Vagina (tissue), 2 donors: ENCODE measurements at places on chromosomes 2 and 18.

DNA sequence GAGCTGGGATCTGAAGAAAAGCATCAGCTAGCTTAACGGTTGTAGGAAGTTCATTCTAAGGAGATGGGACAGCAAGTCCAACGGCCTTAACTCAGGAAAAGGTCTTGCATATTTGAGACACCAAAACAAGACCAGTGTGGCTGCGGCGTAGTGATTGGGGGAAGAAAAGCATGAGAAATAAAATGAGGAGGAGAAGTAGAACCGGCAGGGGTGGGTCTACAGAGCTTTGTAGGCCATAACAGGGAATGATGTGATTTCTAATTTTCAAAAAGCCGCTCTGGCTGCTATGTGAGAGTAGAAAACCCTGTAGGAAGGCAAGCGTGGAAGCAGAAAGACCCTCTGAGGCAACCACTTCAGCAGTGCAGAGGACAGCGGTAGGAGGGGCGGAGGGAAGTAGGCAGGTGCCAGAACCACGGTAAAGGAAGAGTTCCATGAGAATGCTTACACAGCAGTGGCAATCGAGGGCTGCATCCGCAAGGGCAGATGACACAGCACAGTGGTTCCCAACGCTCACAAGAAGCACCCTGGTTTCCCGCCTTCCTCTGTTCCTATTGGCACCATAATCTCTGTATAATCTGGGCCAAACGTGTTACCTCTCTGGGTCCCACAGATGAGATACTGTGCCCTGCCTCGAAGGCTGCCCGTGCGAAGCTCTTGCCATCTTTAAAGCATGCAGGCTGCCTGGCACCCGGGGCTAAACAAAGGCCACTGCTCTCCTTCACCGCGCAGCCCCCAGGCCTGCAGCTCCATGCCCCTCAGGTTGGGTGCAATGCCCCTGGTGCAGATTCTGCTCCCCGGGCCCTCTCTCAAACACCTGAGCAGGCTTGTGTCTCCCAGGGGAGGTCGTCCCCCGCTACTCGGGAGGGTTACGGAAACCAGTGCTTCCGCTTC lies 795 bp downstream of the ANKRD39 start:
- DNase-seq = no peak

GRCh38 chr2:221346411-221346810 lies 225.7 kb downstream of the EPHA4 start:
- DNase-seq = no peak

DNA sequence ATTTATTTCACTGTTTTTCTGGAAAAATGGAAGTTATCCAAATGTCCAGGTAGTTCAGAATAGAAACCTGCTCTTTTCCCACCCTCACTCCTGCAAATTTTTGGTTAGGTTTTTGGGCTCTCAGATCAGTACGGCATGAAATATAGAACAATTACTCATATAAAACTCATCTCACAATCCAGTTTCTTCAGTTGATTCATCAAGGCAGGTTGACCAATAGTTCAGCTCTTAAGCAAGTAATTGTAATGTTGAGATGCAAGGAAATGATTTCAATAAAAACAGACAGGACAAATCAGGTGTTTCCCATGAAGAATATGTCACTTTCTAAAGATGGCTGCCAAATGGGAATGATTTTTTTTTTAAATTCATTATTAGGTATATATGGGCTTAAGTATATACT lies 2.0 kb downstream of the RAB27B start:
- DNase-seq = no peak

- no peak for DNase-seq
Measured at GRCh38 chr2:241720099-241720498, 14.3 kb upstream of the D2HGDH start.

DNA sequence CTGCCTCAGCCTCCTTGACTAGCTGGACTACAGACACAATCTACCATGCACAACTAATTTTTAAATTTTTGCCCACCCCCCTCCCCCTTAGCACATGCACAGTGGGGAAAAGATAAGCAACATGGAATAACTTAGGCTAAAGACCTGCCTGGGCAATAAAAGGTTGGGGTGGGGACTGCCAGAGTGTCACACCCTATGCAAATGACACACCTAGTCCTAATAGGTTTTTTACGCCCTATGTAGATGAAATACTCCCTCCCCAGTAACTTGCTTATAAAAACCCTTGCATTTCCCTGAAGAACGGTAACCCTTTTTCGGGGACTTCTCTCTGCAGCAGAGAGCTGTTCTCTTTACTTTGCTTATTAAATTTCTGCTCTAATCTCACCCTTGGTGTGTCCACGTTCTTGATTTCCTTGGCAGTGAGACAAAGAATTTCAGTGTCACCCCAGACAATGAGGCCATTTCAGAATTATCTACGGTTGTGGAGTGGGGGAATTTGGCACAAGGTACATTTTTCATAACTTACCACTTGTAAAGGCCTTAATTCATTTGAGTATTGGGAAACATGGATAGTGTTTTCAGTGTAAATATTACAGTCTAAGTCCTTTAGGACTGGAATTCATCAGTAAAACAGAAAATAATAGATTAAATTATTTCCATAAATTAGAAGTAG lies 109.2 kb downstream of the NOL4 start:
- DNase-seq = no peak

- no peak for DNase-seq
Measured at GRCh38 chr2:134461511-134461910, 207.6 kb downstream of the MGAT5 start.

GRCh38 chr2:168592181-168592831 lies 136.2 kb downstream of the CERS6 start:
- no peak for DNase-seq

GRCh38 chr2:136874258-136874657 lies 108.9 kb downstream of the THSD7B start:
- DNase-seq = no peak

GRCh38 chr2:217709478-217710210 lies 293.2 kb downstream of the TNS1 start:
- DNase-seq = no peak

GRCh38 chr2:170277951-170278350 lies 100.0 kb downstream of the MYO3B start:
- DNase-seq = no peak

DNA sequence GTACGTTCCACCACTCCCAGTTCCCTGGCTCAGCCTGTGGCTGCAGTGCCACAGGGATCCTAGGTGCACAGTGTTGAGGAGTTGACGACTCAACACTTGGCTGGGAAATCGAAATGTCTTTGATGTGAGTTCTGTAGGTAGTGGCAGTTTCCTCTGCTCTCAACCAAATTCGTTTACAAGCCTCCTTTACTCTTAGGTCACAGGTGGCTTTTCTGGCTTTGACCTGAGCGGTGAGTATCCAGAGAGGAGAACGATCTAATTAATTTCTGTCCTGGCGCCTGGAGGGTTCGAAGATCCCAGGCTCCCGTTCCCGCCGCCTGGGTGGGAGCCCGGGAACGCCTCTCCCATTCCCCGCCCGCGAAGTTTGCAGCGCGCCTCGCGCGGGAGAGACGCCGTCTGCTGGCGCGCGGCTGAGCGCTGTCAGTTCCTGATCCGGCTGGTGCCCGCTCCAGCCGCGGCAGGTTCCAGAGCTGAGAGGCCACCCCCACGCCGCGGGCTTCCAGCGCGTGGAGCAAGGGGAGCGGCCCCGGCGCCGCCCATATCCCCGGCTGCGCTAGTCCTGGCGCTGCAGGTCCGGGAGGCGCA lies at the start of gene LAMA3:
TSS of gene LAMA3 (plus strand) at position 423 of the 585 bp plus-strand sequence. CDS start 231 bp downstream, outside the sequence.
- no peak for DNase-seq

GRCh38 chr18:45510656-45511055 lies 104.6 kb upstream of the SLC14A2 start:
- no peak for DNase-seq

- no peak for DNase-seq
Measured at GRCh38 chr2:177268901-177269300, 4.4 kb upstream of the NFE2L2 start.

DNA sequence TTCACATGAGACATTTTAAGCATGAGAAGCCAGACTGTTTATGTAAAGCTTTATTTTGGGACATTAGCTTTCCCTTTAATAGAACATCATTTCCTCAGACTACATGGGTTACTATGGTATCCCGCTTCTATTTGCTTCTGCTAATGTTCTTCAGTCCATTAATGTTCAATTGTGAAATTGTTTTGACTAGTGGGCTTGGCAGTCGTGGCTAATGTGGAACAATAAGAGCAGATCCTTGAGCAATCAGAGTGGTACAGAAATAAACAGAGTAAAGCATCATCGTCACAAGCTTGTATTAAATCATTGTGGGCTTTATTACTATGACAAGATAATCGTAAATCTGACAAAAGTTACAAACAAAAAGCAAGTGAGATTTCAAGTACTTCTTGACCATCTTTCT lies 60.2 kb downstream of the PDE1A start:
- DNase-seq = no peak

DNA sequence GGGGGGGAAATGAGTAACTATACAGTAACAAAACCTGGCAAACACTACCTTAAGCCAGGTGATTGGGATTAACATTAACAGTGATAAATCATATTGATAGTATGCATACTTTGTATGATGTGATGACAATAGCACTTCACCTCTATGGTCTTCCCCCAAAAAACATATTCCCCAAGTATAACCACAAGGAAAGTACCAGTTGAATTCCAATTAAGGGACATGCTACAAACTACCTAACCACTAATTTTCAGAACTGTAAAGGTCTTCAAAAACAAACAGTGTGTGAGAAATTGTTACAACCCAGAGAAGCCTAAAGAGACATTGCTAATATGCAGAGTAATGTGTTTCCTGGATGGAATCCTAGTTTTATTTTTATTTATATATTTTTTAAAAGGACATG lies 152.4 kb downstream of the ZRANB3 start:
- no peak for DNase-seq

GRCh38 chr2:10019602-10020400 lies 23.5 kb upstream of the KLF11 start:
- DNase-seq = no peak

- DNase-seq = no peak
Measured at GRCh38 chr2:98772536-98772935, 41.6 kb upstream of the MGAT4A start.

DNA sequence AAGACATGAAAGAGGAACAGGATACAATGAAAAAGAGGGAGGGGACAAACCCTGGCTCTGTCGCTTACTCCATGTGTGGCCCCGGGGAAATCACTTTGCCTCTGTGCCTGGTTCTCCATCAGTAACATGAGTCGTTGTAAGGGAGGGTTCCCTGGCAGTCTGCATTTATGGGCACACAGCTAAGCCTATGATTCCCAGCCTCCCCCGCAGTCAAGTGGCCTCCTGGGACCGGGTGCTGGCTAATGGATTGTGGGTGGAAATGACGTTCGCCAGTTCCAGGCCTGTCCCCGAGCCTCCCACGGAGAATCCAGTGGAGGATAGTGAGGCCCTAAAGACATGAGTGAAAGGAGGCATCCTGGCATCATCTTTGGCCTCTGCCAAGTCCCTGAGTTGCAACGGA lies 42.7 kb downstream of the SFXN5 start:
- DNase-seq = no peak

DNA sequence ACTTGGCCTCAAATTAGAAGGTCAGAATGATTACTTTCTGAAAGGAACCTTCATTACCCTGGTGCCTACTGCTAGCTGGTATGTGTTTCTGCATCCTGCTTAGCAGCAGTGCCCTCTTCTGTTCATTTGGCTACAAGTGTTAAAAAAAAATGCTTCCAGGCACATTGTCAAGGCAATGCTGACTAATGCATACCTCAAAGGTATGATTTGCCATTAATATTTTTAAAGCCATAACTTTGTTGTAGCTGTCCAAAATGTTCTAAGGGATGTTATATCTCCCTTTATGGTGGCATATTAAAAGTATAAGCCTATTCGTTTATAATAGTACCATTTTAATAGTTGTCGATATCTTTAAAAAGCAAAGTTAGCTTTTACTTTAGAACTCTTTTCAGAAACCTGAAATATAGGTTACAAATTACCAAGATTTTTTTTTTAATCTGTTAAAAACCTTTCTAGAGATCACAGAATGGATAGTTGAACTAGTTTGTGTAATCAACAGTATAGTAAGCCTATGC lies 52.0 kb upstream of the FAM171B start:
- DNase-seq = no peak

DNA sequence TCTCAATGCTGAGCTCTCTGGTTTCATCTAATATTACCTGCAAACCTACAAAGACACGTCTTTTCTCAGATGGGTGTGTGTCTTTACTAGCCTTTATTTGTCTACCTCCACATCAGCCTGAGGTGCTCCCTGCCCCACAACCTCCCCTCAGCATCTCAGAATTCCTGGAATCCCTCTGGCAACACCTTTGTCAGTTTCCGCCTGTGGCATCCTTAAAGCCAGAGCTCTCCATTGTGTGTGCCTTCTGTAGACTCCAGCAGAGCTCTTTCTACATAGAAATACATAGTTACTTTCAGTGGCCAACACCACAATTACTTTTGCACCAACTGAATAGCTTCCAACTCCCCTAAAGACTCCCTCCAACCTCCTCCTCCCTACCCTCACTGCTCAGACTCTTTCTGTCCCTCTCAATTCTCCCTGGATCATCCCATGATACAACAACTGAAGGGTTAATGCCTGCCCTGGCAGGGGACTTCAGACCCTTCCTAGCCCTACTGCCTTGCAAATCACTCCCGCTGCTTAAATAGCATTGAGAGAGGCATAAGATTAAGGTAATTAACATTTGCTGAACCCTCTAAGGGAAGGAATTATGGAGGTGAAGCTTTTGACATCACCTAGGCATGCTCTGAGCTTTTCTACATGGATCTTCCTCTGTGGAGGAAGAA lies 39.6 kb upstream of the RMDN2 start:
- no peak for DNase-seq

DNA sequence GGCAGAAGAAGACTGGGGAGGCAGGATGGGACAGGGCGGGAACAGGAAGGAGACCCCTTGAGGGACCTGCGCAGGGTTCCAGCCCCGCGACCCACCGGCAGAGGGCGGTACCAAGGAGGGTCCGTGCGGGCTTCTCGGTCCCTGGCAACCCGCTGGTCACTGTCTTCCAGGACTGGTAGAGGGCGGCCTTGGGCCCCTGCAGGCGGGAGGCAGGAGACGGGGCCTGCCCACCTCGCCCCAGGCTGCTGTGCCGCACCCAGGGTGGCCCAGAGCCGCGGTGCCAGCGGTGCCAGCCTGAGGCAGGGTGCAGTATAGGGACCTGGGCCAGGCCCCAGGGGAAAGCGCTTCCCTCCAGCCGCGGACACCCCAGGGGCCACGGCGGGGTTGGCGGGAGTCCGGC lies 34.5 kb downstream of the NEURL3 start:
- no peak for DNase-seq

- DNase-seq = no peak
Measured at GRCh38 chr2:17148407-17149145, 369.7 kb downstream of the RAD51AP2 start.

DNA sequence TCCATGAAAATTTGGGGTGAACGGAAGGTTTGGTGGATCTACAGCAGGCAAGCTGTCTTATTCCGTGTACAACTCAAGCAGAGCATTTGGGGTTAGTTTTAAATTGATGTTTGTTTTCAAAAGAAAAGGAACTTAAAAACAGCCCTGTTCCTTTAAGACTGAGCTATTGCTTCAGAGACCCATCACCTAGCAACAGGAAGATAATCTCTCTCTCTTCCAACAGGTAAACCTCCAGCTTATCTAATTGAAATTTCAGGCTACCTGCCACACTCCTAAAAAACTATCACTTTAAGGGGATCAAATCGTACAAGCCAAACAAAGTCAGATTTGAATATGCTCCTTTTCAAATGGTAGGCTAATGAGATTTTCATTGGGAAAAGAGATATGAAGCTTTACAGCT lies 101.8 kb downstream of the RNF152 start:
- DNase-seq = no peak

GRCh38 chr2:234954551-234954992 lies 2.8 kb downstream of the SH3BP4 start:
- no peak for DNase-seq
